ENCODE measurements at places on chromosomes 2 and 18. TPM values are rescaled to one million over a fixed set of nuclear protein-coding genes. Genes with fewer than 3 reads are reported as not detected.

GRCh38 chr18:42574871-42575270 lies 540.6 kb downstream of the RIT2 start:
- no peak for DNase-seq
- no peaks in the 10 kb centered on the region for H3K27me3 ChIP-seq
- H3K4me1 ChIP-seq, result no peaks in the 10 kb centered on the region
- no peaks in the 10 kb centered on the region for H3K36me3 ChIP-seq
- no peak overlapping the region for H3K4me3 ChIP-seq

DNA sequence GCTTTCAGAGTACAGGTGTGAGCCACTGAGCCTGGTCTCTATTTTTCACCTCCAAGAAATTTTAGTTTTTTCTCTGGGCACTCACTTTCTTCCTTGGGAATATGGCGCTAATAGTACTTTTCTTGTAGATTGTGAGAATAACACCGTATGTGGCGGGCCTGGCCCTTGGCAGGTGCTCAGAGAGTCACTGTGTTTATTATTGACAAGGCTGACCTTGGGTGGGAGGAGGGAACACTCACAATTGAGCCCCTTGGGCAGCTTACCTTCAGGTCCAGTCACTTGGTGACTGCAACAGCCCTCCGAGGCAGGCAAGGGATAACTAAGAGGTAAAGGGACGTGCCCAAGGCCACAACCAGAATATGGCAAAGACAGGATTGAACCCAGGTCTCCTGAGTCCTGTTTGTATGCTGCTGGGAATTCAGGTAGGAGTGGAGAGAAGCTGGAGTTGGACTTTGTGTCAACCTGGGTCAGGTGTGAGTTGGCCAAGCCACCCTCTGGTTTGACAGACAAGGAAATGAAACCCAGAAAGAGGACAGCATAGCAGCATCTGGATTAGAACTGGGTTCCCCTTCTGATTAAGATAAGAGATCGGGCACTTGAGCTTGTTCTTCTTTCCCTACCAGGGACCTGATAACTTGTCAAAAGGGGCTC lies 2.8 kb upstream of the STK25 start:
- peaks cover 18% of the 10 kb centered on the region for H3K4me1 ChIP-seq
- no peak overlapping the region for H3K27ac ChIP-seq
- H3K36me3 ChIP-seq, result peaks cover 3% of the 10 kb centered on the region

GRCh38 chr18:41113885-41114482 lies 841.0 kb upstream of the PIK3C3 start:
- peaks cover 6% of the 10 kb centered on the region for H3K36me3 ChIP-seq
- no peaks in the 10 kb centered on the region for H3K4me1 ChIP-seq
- no peak overlapping the region for H3K27ac ChIP-seq
- DNase-seq, result no peak

DNA sequence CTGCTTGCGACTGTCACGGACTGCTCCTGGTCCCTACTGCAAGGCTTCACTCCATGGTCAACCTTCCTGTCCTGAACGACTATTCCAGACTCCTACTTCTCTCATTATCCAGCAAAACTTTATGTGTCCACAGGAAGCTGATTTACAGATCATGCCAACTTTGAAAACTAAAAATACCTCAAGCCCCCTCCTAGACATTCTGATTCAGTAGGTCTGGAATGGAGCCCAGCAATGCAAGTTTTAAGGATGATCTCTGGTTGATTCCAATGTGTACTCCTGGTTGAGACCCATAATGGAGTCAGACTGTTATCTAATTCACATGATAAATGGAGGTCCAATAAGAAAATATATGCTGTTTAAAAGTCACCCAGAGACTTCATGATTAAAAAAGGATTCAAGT lies 13.1 kb upstream of the LRATD1 start:
- DNase-seq, result no peak
- no peak overlapping the region for H3K4me3 ChIP-seq
- H3K36me3 ChIP-seq, result no peaks in the 10 kb centered on the region
- peaks cover 8% of the 10 kb centered on the region for H3K27me3 ChIP-seq
- no peak overlapping the region for H3K27ac ChIP-seq

- H3K4me3 ChIP-seq, result no peak overlapping the region
- no peak for DNase-seq
- no peaks in the 10 kb centered on the region for H3K36me3 ChIP-seq
- H3K27me3 ChIP-seq, result peaks cover 24% of the 10 kb centered on the region
These were observed 31.1 kb upstream of the SATB2 start for GRCh38 chr2:199488772-199489400.

- no peaks in the 10 kb centered on the region for H3K27me3 ChIP-seq
- DNase-seq, result no peak
- H3K4me3 ChIP-seq, result peak within 1 kb of the TSS; percentile 99
- no peaks in the 10 kb centered on the region for H3K36me3 ChIP-seq
- peak within 1 kb of the TSS; percentile 93 for H3K27ac ChIP-seq
These were observed at the start of gene MTCL1 for GRCh38 chr18:8705238-8705960. TSS of gene MTCL1 (plus strand) at chr18:8705556. CDS start at chr18:8705661, 105 bp downstream.

GRCh38 chr2:123717636-123718334 lies 307.3 kb upstream of the CNTNAP5 start:
- DNase-seq, result no peak
- H3K27ac ChIP-seq, result no peak overlapping the region
- H3K36me3 ChIP-seq, result no peaks in the 10 kb centered on the region
- H3K27me3 ChIP-seq, result no peaks in the 10 kb centered on the region

DNA sequence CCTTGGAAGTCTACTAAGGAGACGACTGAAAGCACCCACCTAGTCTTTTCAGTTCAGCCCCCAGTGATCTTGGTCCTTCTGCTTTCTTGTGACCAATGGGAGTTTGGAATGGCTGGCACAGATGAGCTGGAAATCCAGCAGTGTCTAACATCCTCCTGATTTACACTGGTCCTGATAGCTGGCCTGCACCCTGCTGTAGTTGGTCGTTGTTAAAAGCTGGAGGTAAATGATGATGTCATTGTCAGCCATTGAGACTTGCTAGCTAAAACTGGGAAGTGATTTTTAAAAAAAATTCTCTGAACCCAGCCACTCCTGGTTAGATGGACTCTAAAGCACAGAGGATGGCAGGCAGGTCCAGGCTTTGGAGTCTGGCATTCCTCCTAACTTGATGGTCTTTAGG lies 19.3 kb downstream of the CCT7 start:
- H3K27ac ChIP-seq, result no peak overlapping the region
- peaks cover 29% of the 10 kb centered on the region for H3K36me3 ChIP-seq
- no peak overlapping the region for H3K4me3 ChIP-seq
- H3K27me3 ChIP-seq, result no peaks in the 10 kb centered on the region

DNA sequence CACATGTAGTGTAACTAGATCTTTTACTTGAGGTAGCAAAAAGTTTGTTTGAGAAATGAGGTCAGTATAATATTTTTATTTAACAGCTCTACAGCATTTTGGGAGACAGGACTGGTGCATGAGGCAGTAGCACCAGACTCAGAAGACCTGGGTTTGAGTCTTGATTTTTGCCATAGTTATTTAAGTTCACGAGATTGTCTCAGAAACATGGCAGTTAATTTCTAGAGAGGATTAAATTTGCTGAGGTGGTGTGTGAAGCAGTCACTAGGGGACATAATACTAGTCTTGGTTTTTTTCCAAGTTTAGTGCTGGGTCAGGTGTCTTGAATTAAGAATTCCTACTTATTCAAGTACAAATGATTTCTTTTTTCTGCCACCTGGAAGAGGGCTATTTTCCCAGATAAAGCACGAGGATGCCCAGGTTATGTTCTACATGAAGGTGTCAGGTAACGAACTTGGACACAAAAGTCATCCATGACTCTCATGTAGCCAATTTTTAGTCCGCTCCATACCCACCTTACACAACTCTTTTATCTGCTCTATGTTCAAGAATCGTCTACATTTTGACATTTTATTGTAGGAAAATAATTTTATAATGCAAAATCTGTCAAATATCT lies 1.4 kb downstream of the MARCHF7 start:
- no peak for DNase-seq
- H3K27ac ChIP-seq, result peak overlapping the region; percentile 100
- H3K4me3 ChIP-seq, result peak overlapping the region; percentile 99
- H3K27me3 ChIP-seq, result no peaks in the 10 kb centered on the region
- H3K36me3 ChIP-seq, result peaks cover 11% of the 10 kb centered on the region

- peaks cover 4% of the 10 kb centered on the region for H3K36me3 ChIP-seq
- peak; percentile 42 for DNase-seq
- no peaks in the 10 kb centered on the region for H3K27me3 ChIP-seq
These were observed 37.6 kb downstream of the SMAD7 start for GRCh38 chr18:48913201-48913600.

DNA sequence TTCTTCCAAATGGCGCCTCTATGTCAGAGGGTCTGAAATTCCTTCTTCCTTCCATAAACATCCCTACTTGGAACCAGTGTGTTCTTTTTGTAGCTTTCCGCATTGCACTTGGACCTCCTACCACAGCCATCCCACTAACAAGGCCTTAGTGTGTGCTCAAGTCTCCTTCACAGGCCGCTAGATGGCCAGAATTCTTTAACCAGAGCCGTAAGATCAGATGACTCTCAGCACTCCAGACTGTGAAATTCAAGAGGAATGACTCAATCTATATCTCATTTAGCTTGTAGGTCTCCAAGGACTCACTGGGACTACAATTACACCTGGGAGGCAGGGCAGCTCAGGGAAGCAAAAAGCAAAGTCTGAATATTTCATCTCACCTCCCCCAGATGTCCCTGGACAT lies 298.9 kb downstream of the EIPR1 start:
- no peak for DNase-seq
- no peak overlapping the region for H3K27ac ChIP-seq
- no peaks in the 10 kb centered on the region for H3K27me3 ChIP-seq
- no peaks in the 10 kb centered on the region for H3K36me3 ChIP-seq

DNA sequence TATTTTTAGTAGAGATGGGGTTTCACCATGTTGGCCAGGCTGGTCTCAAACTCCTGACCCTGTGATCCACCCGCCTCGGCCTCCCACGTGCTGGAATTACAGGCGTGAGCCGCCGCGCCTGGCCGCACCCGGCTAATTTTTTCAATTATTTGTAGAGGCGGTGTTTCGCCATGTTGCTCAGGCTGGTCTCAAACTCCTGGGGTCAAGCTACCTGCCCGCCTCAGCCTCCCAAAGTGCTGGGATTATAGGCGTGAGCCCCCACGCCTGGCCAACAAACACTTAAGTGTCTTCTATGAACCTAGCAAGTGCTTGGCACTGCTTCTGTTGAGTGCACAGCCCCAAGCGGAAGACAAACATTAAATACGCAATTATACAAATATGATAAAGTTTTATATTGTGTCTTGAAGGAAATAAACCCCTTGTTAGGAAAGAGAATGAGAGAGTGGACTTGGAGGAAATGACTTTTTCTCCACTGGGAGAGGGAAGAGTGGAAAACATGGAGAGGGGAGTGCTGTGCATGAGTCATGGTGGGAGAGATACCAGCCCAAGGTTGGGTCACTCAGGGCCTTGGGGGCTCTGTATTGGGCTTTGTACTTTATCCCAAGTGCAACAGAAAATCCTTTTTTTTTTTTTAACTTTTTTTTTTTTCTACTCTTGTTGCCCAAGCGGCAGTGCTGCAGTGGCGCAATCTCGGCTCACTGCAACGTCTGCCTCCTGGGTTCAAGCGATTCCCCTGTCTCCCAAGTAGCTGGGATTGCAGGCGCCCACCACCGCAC lies 41.4 kb upstream of the ACTR2 start:
- DNase-seq, result no peak
- H3K27ac ChIP-seq, result no peak overlapping the region
- H3K4me3 ChIP-seq, result no peak overlapping the region
- H3K27me3 ChIP-seq, result peaks cover 3% of the 10 kb centered on the region

DNA sequence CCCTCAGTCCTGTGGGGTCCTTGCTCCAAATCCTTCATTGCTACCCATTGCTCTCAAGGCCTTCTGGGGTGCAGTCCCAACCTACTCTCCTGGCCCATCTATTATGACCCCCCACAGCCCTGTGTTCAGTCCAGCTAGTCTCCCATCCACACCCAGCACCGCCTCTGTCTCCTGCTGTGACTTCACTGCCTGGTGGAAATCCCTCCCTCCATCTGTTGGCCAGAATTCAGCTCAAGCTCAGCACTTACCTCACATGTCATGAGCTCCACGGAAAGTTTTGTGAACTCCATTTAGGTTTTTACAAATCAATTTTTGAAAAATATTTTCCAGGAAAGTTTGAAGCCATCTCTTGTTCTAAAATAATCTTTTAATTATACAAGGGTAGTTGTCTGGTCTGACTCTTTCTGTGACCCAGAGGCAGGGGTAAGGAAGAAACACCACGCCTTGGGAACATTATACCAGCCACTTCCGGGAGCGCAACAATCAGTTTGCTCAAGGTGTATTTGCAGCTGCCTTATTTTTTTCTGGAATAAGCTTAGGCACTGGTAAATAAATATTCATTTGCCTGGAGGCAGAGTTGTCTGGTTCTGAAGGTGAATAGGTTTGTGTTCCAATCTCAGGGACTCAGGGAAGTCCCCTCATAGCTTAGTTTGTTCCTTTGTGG lies 110.8 kb downstream of the VIT start:
- no peak for DNase-seq
- H3K27ac ChIP-seq, result no peak overlapping the region
- peaks cover under 1% of the 10 kb centered on the region for H3K27me3 ChIP-seq
- no peaks in the 10 kb centered on the region for H3K36me3 ChIP-seq
- no peaks in the 10 kb centered on the region for H3K4me1 ChIP-seq
- H3K4me3 ChIP-seq, result no peak overlapping the region

GRCh38 chr2:44480068-44480467 lies 118.3 kb downstream of the CAMKMT start:
- no peak for DNase-seq
- H3K4me1 ChIP-seq, result peaks cover 7% of the 10 kb centered on the region
- no peak overlapping the region for H3K27ac ChIP-seq
- H3K4me3 ChIP-seq, result no peak overlapping the region
- H3K27me3 ChIP-seq, result no peaks in the 10 kb centered on the region

- peaks cover 2% of the 10 kb centered on the region for H3K36me3 ChIP-seq
- peaks cover 45% of the 10 kb centered on the region for H3K27me3 ChIP-seq
- DNase-seq, result peak; percentile 85
- no peak overlapping the region for H3K4me3 ChIP-seq
- H3K27ac ChIP-seq, result no peak overlapping the region
These were observed 1.6 kb upstream of the CROCC2 start for GRCh38 chr2:240904216-240905175.

- no peak overlapping the region for H3K27ac ChIP-seq
- H3K4me1 ChIP-seq, result peaks cover 9% of the 10 kb centered on the region
- no peaks in the 10 kb centered on the region for H3K27me3 ChIP-seq
- no peaks in the 10 kb centered on the region for H3K36me3 ChIP-seq
- DNase-seq, result no peak
These were observed 250.9 kb downstream of the IRS1 start for GRCh38 chr2:226548732-226549131.

GRCh38 chr18:68694316-68694715 lies 20.6 kb downstream of the TMX3 start:
- no peaks in the 10 kb centered on the region for H3K27me3 ChIP-seq
- no peak overlapping the region for H3K27ac ChIP-seq
- H3K36me3 ChIP-seq, result peaks cover 26% of the 10 kb centered on the region
- H3K4me1 ChIP-seq, result peaks cover 3% of the 10 kb centered on the region
- DNase-seq, result peak; percentile 33

GRCh38 chr2:230687498-230687897 lies 25.1 kb upstream of the CAB39 start:
- peaks cover 22% of the 10 kb centered on the region for H3K4me1 ChIP-seq
- H3K4me3 ChIP-seq, result no peak overlapping the region
- no peak for DNase-seq
- H3K27me3 ChIP-seq, result no peaks in the 10 kb centered on the region
- peak overlapping the region; percentile 58 for H3K27ac ChIP-seq

GRCh38 chr2:177633111-177633510 lies 240.5 kb downstream of the AGPS start:
- H3K4me1 ChIP-seq, result peaks cover 4% of the 10 kb centered on the region
- peaks cover 2% of the 10 kb centered on the region for H3K27me3 ChIP-seq
- no peak overlapping the region for H3K4me3 ChIP-seq
- H3K27ac ChIP-seq, result no peak overlapping the region

The GALNT13 gene
- total RNA-seq, result not detected

The COL3A1 gene
- 7,827 TPM for total RNA-seq

The ERFE gene
- total RNA-seq, result 1.8 TPM

The ZBTB14 gene
- total RNA-seq, result 12.9 TPM

The SEPTIN10 gene
- 90.9 TPM for total RNA-seq

The GAL3ST2 gene
- total RNA-seq, result 1.3 TPM

The CCDC178 gene
- not detected for total RNA-seq

The PAPOLG gene
- total RNA-seq, result 12.7 TPM

The RPL37A gene
- 2,015 TPM for total RNA-seq

The SMARCAL1 gene
- total RNA-seq, result 25.8 TPM

The TMEM198 gene
- 6.1 TPM for total RNA-seq

The RTP5 gene
- not detected for total RNA-seq

Data from chondrocyte (in vitro differentiated cells).